ENCODE measurements at places on chromosomes 3 and 15.

- no peak for DNase-seq
Measured at GRCh38 chr3:98897701-98898100, 3.8 kb downstream of the DCBLD2 start.

- no peak for DNase-seq
Measured at GRCh38 chr3:150825916-150826377, 63.0 kb upstream of the SIAH2 start.

DNA sequence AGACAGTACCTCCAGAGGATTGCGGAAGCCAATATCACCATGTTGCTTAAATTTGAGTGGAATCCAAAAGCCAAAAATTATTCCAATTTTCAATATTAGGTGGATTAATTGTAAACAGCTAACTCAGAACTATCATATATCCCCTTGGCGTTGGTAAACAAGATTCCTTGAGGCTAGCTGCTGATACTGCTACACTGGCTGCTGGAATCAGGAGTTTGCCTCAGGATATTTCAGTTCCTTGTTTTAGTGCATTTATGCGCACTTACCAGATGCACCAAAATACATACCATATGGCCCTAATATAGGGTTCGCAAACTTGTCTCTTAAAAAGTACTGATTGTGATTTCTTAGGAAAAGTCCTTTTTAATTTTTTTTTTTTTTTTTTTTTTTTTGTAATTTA, 605.2 kb upstream of the NAALADL2 start:
- no peak for DNase-seq

DNA sequence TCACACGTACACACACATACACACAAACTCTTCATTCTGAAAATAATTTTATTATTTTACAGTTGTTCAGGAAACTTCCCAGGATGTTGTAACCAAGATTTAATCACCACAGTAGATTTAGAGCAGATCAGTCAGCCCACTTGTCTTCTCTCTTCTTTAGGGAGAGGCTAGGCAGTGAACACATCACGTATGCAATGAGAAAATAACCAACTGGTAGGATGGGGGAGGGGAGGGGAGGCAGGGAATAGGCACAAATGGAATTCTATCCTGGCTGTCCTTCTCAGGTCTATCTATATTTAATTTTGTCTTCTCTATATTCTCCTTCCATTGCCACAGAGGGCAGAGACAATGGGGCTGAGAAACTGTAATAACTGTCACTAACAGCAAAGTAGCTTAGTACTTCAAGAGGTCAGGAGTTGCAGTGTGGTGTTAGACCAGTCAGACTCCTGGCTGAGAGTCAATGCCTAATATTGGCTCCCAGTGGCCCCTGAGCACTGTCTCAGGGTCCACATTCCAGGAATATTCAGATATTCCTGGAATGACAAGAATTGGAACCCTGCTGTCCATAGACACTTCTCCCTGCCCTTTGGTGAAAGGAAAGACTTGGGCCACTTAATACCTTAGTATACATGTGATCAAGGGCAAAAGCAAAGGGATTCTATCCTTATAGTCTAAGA, 2.6 kb upstream of the HCLS1 start:
- no peak for DNase-seq

DNA sequence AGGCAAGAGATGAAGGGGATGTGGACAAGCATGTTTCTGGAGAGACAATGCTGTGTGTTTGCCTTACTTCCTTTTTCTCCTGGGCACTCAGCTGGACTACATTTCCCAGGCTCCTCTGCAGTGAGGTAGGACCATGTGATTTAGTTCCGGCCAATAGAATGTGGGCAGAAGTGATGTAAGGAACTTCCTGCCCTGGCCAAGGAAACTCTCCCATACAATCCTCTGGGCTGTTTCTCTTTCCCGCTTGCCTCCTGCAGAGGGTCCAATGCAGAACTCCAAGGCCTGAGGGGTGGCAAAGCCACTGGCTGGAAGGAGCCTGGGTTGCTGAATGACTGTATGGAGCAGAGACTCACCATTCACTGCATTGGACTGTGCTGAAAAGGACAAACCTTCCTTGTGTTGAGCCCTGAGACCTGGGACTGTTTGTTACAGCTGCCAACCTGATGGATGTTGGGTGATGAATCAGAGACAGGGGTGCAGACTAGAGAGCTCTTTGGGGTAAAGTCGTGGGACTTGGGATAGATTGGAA, 82.7 kb upstream of the SLC6A6 start:
- DNase-seq, result no peak

GRCh38 chr3:131501949-131502348, 822 bp downstream of the MRPL3 start:
- no peak for DNase-seq

GRCh38 chr15:41501191-41501917, 7.7 kb downstream of the ITPKA start:
- DNase-seq, result peak; percentile 40

- no peak for DNase-seq
Measured at GRCh38 chr3:54999811-55000210, 72.0 kb upstream of the LRTM1 start.

DNA sequence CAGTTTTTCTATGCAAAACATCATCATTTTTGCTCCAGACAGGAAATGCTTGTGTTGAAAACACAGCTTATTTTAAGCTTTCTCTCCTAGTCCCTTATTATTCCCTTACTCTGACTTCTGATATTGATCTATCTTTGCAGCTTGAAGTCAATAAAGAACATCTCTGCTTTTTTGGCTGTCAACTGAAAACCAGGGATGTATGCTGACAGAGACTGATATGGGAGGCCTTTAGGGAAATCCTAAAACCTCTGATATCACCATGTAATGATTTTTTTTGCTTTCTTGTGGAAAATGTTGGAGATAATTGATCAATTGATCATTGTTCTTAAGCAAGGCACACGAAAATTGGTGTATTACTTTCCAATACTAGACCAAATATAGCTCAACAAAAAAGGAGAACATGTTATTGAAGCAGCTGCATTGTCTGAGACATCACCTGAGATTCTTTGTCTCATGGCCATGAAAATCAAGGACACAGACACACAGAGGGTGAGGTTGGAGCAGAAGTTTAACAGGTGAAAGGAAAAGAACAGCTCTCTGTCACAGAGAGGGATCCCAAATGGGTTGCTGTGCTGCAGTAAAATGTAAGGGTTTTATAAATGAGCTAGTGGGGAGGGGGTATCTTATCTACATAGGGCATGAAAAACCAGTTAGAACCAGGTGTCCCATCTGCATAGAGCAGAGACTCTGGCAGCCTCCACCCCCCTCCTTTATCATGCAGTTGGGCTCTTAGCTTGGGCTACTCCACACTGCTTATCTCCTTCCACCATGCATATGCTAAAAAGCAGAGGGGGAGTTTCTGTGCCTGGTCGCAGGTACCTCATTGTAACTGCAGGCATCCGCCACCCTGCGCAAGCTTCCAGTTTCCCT, 17.0 kb upstream of the SENP7 start:
- no peak for DNase-seq

DNA sequence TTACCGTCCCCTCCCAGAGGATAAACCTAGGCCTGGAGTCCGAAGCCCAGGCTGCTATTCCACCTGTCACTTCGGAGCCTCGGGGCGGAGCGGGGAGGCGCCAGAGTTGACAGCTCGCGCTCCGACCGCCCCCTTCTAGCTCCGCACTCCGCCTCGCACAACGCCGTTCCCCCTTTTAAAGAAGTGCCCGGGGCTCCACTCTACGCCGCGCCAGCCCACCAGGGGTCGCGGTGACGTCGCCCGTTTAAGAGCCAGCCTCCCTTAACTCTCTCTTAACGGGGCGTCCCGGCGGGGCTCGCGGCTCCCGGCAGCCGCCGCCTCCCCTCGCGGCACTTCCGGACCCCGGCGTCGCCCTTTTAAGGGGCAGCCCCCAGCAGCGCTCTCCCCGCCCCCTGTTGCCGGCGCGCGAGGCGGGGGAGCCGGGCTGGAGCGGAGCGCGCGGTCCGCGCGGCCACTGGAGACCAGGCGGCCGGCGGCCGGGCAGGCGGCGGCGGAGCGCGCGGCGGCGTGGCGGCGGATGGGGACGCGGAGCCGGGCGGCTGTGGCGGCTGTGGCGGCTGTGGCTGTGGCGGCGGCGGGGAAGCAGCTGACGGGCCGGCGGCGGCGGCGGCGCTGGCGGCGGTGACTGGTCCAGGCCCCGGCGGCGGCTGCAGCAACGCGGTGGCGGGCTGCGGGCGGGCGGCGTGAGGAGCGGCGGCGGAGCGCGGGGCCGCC, at the start of gene INAFM2:
Gene INAFM2, plus strand, starts transcription at position 454 of the 714 bp plus-strand sequence. CDS start 364 bp downstream, outside the sequence.
- DNase-seq, result peak; percentile 91

DNA sequence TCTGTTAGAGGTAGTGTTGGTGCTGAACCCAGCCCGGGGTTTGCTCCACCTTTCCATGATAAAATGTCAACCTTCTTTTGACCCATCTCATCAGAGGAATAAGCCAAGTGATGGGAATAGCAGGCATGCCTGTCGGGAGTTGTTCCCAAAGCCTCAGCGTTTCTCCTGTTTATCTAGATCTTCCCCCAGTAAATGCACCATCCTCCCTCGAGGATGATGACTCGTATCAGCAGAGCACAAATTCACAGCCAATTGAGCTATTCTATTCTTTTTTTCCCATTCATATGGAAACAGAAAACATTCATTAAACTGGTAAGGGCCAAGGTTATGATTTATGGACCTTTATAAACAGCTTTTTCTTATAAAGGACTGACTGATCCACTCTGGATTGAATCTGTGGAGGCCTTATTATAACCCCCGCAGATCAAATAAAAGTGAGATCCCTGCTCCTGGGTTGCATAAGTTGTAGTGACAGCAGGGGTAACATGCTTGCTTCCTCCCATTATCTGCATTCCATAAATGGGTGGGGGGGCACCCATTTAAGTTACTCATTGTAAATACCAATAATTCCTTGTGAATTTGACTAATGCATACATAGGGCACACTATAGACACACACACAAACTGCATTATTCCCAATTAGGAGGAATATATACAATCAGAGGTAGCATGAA, 207.3 kb downstream of the PLCL2 start:
- DNase-seq, result no peak

DNA sequence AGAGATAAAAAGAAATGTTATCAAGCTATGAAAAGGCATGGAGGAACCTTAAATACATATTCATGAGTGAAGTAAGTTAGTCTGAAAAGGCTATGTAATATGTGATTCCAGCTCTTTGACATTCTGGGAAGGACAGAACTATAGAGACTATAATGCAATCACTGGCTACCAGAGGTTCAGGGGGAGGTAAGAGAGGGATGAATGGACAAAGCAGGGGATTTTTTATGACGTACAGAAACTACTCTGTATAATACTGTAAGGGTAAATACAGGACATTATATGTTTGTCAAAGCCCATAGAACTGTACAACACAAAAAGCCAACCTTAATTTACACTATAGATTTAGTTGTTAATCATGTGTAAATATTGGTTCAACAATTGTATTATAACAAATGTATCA, 46.1 kb downstream of the MCTP2 start:
- no peak for DNase-seq

DNA sequence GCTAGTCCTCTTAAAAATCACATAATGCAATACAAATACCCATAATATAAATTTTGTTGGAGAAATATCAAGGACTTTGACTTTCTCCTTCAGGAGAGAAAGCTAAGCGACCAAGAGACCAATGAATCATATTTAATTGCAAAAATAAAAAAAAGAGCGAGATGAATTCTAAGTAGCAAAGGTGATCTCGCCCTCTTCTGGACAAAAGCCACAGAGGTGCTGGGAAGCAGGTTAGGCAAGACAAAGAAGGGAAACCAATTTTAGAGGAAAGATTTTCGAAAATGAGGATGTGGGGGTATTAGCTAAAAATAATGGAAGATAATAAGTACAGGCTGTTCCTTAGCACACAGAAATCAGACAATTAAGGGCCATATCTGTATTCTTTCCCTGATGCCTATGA, 111.4 kb upstream of the PLAAT1 start:
- no peak for DNase-seq

DNA sequence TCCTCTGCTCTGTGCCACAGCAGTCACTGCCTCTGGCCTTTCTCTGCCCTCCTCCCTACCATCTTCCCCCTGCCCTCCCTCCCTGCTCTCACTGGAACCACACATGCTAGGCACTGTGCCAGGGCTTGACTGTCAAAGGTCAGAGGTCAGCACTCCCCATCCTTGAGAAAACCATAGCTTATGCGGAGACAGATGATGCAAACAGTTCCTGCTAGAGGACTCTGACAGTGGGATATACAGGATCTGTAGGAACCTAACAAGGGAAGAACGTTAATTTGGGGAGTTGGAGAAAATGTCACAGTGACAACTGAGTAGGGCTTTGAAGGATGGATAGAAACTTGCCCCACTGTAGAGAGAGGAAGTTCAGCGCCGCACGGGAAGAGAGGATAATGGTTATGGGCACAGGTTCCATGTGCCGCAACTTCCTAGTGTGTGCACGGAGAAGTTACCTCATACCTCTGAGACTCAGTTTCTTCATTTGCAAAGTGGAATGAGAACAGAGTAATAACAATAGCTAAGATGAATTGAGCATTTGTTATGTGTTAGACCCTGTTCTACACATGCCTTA, 29.3 kb upstream of the XYLB start:
- DNase-seq, result no peak

GRCh38 chr3:40754994-40755393, 230.2 kb downstream of the ZNF621 start:
- DNase-seq, result no peak

GRCh38 chr15:76065245-76065644, 5.5 kb downstream of the TMEM266 start:
- DNase-seq, result no peak

GRCh38 chr15:79820820-79821219, 76.0 kb downstream of the MTHFS start:
- no peak for DNase-seq

DNA sequence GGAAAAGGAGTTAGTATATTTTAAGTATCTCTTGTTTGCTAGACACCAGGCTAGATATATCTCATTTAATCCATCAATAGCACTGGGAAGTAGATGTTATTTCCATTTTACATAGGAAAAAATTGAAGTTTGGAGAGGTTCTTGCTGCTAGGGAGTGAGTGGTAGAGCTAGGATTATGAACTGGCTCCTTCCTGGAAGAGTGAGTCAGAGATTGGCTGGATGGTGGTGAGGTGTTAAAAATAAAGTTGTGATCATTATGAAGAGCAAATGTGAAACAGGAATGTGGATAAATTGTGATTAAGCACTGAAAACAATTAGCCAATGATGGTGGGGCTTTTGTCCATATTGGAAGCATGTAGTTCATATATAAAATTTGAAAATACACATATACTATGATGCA, 234.2 kb downstream of the WNT5A start:
- no peak for DNase-seq

DNA sequence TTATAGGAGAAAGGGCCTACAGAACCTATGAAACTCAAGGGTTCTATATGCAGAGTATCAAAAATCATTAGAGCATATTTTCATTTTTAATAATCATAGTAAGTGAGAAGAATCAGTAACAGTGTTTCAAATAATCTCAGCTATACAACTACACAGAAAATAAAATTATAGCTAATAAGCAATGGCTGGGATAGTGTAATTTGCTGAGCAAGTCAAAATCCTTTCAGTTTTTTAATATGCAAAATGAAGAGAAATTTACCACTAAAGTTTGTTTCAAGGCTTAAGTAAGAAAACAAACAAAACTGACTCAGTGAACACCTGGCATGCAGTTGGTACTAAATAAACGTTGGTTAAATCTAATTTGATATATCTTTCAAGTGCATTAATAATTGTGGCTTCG, 66.2 kb downstream of the EFL1 start:
- no peak for DNase-seq

- DNase-seq, result no peak
Measured at GRCh38 chr15:78083687-78084448, 6.4 kb upstream of the TBC1D2B start.

GRCh38 chr15:77863491-77864105, 213.9 kb downstream of the TBC1D2B start:
- DNase-seq, result no peak

- no peak for DNase-seq
Measured at GRCh38 chr3:113758389-113759024, 11.7 kb downstream of the ATP6V1A start.

- DNase-seq, result no peak
Measured at GRCh38 chr3:43707998-43708397, 17.3 kb downstream of the ABHD5 start.

Data from NCI-H2227 treated with DMSO at 0.1 percent for 48 hours (cell line).